Naive thymus-derived CD4-positive, alpha-beta T cell (primary cell): ENCODE measurements at places on chromosomes 3 and 15.

DNA sequence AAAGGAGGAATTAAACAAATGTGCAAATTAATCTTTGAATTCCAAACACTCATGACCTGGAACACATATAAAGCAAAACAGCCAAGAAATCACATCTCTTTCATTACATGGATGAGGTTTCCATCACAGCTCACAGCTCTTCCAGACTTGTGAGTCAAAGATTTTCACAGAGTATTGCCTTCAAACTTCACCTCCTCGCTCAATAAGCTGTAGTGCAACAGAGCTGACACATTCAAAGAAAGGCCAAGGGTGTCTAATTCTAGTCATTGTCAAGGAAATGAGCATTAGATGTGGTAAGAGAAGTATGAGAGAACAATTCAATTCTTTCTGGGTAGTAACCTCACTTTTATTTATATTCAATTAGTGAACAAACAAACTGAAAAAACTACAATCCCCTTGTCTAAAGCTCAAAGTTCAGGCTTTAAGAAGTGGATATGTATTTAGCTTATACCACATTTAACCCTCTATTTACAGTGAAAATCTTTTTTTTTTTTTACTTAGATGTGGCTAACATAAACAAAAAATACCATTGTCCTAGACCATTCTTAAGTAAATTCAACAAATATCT is 11.9 kb downstream of the WDR72 start:
- no peak for DNase-seq

DNA sequence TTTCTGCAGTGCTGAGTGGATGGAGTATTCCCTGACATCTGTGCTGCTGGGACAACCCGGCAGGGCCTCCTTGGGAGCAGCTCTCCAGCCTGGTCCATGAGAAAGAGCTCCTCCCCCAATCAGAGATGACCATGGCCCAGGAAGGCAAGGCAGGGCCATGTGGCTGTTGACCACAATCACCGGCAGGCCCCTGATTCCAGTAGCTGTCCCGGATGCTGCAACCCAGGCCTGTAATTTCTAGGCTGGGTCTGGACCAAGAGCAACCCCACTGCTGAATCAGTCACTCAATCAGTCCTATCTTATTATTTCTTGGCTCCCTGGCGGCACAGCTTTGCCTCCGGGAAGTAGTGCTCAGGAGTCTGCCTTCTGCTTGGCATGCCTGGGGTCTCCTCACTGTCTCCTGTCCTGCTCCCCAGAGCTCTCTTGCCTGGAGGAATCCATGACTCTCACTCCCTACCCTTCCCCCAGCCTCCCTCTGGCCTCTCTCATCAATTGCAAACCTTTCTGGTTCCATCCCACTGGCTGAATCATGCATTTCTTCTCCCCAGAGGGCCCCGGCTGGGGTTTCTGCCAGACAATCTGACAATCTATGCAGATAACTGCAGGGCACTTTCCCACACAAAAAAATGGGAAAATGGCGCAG is 32.6 kb upstream of the ITGA11 start:
- DNase-seq: no peak

GRCh38 chr15:64780600-64781156 is 5.3 kb upstream of the RBPMS2 start:
- DNase-seq: no peak

DNA sequence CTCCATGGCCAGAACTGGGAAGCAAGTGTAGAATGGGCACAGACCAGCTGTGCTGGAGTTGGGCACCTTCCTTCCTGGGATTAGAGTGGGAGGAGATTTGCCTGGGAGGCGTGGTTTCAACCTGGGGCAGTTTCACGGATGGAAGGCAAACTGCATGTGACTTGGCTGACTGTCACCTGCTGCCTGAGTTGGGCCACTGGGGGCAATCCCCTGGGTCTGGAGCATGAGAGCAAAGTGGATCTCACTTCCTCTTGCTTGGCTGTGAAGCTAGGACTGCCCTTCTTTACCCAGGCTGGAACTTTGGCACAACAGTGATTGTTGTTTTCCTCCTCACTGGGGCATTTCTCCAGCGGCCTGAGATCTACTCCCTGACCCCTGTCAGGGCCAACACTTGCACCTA is 1247.0 kb upstream of the EPHA6 start:
- DNase-seq: no peak

DNA sequence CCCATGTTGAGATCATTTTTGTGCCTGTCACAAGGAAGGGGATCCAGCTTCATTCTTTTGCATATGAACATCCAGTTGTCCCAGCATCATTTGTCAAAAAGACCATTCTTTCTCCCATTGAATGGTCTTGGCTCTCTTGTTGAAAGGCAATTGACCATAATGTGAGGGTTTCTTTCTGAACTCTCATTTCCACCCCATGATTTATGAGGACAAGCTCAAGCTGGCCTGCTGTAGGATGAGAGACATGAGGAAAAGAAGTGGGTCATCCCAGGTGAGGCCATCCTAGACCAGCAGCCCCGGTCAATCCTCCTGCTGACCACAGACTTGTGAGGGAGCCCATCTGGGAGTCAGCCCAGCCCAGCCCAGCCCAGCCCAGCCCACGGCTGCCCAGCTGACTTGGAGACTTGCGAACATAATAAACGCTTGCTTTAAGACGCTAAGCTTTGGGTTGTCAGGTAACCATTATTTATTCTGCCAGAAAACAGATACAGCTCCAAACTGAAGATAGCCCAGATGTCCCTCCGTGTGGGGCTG is 69.0 kb downstream of the LINGO1 start:
- DNase-seq: no peak

- no peak for DNase-seq
Measured at GRCh38 chr3:119741657-119742590, 39.1 kb downstream of the CFAP91 start.
